ENCODE measurements at places on chromosomes 12 and 14.

DNA sequence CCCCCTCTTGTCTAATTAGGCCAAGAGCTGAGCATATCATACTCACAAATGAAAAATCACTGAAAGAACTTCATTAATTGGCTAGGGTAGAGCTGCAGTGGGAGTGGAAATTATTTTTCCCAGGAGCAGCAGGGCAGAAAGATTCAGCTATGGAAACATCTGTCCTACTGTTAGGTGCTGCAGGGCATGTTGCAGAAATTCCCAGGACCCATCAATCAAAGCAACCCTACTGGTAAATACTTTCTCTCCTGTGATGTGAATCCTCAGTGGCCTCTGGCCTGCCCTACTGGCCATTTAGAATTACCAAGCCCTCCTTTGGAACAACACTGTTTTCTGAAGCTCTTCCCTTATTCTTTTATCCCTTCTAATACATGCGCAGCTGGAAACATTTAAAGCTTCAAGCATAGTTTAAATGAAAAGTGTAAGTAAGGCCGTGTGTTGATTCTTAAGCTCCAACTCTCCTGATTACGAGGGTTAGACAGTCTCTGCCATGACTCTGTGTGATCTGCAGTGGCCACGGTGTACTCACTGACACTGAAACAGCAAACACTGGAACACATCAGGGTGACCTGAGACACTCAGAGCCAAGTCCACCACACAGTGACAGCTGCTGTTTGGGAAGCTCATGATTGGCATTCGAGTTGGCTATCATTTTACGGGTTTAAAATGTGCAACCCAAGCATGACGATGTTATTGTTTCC lies 62.6 kb upstream of the TMCC3 start:
- DNase-seq, result no peak

DNA sequence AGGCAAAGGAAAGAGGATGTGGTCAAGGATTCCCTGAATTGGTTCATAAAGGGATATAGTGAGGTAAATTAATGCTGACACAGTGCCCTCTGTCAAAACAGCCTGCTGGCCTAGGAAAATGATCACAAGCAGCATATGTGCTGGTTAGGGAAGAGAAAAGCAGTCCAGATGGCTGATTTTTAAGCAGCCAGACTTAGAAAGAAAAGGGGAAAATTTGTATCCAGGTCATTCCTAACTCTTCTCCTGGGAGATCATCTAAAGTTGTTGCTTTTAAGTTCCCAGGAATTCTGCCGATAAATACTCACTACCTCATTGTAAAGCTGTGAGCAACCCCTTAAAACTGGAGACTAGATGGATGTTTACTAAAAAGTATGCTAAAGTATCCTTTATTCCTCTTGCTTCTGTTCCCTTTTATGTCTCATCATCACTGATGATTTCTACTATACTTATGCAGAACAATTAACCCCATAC lies 46.4 kb upstream of the CNOT2 start:
- no peak for DNase-seq

- no peak for DNase-seq
Observed at GRCh38 chr12:25069224-25069623, 120.3 kb upstream of the BCAT1 start.

DNA sequence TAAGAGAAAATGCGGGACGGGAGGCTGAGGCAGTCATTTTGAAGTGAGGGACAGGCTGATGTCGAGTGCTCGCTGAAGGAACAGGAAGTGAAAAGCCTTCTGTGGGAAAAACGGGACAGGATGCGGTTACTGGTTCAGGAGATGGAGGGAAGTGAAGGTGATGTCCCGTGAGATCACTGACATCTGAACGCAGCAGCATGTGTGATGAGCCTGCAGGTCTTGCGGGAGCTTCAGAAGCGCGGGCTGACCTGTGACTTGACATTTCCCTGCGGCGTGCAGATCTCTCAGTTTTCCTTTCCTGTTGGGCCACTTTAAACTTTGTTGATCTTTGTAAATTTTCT lies 77.8 kb downstream of the DDX51 start:
- no peak for DNase-seq

GRCh38 chr12:116376354-116377193 lies 99.1 kb upstream of the MED13L start:
- no peak for DNase-seq
